CD4-positive, alpha-beta T cell treated with Interleukin-6 at 100 ng/mL for 8 hours (primary cell): ENCODE measurements at places on chromosomes 1 and 21.
A peak's percentile ranks its signal among the peaks of the same experiment; 100 is the strongest.

DNA sequence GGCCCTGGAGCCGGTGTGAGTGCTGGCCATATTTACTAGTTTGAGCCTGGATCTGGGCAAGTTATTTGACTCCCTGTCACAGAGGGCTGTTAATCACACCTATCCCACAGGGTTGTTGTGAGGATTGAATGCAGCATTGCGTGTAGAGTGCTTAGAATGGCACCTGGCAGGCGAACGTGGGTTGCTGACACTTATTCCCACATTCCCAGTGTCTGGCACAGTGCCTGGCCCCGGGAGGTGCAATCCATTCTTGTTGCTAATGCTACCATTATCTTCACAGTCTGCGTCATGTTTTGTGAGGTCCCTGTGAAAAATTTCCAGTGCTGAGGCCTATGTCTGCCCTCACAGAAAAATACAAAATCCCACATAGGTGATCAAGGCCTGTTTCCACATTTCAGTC, 66.1 kb downstream of the CD2 start:
- no peak for DNase-seq

GRCh38 chr1:157595356-157595755, 2.5 kb downstream of the FCRL4 start:
- no peak for DNase-seq

- no peak for DNase-seq
Observed at GRCh38 chr1:77399250-77400086, 117.6 kb downstream of the AK5 start.

GRCh38 chr21:45979141-45979631, 2.4 kb upstream of the COL6A1 start:
- DNase-seq, result no peak

DNA sequence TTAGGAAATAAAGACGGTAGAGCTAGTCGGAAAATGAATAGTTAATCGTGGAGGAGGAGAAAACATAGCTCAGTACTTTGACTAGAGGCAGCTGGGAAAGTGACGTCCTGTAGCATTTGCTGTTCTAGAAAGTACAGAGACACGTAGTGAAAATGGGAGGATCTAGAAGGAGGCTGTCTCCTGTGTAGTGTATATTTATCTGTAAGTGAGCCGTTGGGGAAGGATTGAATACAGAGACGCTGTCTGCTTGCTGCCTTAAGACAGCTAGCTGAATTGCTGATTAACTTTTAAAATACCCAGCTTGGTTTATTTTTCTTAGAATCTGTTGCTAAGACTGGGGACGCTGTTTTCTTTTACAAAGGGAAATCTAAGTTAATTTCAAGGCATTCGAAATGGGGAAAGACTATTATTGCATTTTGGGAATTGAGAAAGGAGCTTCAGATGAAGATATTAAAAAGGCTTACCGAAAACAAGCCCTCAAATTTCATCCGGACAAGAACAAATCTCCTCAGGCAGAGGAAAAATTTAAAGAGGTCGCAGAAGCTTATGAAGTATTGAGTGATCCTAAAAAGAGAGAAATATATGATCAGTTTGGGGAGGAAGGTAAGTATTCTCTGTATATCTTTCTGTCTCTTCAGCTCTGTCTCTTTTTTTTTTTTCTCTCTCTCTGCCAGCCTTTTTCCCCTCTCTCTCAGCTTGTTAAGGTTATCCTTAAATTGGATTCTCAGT, at the start of gene DNAJB4:
Gene DNAJB4, plus strand, starts transcription at position 221 of the 729 bp plus-strand sequence. Its CDS starts 172 bp downstream, at position 393.
- DNase-seq, result peak; percentile 83

GRCh38 chr1:1924386-1924785, 5.3 kb upstream of the TMEM52 start:
- DNase-seq, result no peak

- no peak for DNase-seq
Observed at GRCh38 chr1:1915911-1916840, 1.1 kb downstream of the CALML6 start.

DNA sequence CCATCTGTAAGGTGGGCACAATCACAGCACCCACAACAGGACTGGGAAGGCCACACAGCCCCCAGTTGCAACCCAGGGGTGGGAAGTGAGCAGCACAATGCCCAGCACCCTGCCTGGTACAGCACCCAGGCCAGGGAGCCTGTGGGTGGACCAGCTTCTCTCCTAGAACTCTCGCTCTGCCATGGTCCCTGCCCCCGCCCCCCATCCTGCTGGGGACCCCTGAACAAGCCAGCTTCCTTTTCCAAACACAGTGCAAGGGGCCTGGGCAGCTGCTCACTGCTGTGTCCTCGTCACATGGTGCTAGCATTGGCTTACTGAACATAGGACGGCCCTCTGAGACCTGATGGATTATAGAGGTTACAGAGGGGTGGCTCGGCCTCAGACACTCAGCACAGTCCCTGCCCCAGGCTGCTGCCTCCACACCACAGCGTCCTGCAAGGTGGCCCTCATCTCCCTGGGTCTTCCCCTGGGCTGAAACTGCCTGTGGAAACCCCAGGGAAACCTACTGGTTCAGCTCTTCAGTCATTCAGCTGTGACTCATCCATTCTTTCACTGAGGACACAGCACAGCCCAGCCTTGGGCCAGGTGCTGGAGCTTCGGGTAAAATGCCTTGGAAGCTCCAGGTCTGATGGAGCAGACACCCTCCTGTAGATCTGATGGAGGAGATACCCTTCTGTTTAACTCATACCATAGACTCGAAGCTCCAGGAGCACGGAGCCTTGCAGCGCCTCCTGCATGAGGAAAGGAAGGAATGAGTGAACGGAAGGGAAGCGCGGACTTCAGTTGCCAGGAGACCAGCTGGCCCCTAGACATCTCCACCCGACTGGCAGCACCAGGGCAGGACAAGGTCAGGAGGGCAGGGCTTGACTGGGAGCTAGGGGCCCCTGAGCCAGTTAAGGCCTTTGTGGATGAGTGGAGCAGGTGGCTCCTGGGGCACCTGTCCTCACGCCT, 8.1 kb upstream of the PRDM16 start:
- DNase-seq, result no peak

- no peak for DNase-seq
Observed at GRCh38 chr1:79760531-79760930, 754.0 kb upstream of the ADGRL4 start.

- no peak for DNase-seq
Observed at GRCh38 chr1:160748878-160749269, 9.8 kb downstream of the SLAMF7 start.

- DNase-seq, result no peak
Observed at GRCh38 chr1:107183011-107183410, 42.2 kb downstream of the NTNG1 start.

DNA sequence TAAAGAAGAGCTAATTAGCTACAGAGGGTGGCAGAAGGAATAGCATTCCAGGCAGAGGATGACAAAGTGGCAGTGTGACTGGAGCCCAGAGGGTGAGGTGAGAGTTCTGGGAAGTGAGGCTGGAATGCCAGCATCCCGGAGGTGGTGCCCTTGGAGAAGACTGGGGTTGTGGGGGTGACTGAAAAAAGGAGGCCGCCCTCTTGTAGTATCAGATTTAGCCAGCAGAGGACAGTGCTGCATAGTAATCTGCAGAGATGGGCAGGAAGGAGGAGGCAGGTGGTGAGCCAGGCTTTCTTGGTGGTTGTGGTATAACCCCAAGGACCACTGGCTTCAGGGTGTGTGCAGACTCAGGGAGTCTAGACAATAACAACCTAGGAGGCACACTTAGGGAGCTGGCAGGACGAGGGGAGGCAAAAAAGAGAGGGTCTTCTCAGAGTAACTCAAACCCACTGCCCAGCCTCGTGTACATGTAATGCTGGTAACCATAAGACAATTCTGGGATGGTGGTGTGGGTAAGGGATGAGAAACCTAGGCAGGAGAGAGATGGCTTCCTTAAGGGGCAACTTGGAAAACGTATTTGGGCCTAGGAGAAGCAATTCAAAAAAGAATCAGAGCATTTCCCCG, 30.5 kb downstream of the MROH7 start:
- peak; percentile 59 for DNase-seq

DNA sequence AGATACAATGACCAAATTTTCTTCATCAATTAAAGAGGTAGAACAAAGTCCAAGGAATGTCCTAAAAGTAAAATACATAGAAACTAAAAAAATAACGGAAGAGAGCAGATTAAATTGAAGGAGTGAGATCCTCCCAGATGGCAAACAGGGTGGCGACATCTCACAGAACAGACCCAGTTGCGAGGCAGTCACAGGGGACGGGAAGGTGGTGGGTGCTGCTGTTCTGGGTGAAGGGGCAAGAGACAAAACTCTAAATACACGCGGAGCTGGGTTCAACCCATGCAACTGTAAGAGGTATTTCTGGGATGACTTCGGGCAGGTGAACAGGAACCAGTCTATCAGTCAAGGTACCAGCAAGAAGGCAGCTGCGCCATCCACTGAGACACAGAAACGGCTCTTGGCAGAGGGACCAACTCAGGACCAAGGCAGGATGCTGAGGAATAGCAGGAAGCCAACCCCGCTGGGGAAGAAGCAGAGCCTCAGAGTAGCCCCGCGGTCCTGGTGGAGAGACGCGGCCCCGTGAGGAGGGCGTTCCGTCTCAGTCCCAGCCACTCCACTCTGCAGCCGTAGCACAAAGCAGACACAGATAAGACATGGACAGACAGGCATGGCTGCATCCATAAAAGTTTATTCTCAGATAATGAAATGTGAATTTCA, 32.2 kb downstream of the WDR4 start:
- DNase-seq, result no peak

DNA sequence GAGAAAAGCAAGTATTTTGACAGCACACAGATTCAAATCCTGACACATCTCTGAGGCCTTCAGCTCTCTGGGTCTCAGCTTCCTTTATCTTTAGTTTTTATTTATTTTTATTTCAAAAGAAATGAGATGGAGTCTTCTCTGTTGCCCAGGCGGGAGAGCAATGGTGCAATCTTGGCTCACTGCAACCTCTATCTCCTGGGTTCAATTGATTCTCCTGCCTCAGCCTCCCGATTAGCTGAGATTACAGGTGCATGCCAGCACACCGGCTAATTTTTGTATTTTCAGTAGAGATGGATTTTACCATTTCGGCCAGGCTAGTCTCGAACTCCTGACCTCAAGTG, 19.1 kb upstream of the ATP2B4 start:
- DNase-seq, result no peak

DNA sequence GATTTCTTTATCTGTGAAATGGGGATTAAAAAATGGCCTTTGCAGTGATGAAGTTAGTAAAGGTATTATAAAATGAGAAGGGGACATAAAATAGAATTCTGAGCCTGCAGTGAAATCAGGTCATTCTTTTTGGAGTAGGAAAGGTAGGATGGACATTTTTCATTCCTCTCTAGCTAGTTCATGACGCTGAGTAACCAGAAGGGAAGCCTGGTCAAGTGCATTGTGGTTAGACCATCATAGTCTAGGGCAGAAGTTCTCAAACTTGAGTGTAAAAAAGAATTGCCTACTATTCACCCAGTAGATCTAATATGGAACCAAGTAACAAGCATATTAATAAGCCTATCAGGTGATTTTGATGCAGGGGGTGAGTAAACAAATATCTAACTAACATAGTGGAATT, 50.8 kb downstream of the TGFB2 start:
- DNase-seq, result no peak

GRCh38 chr1:81799939-81800694, 617 bp upstream of the ADGRL2 start:
- no peak for DNase-seq

- no peak for DNase-seq
Observed at GRCh38 chr1:157781048-157781447, 4.1 kb upstream of the FCRL2 start.

DNA sequence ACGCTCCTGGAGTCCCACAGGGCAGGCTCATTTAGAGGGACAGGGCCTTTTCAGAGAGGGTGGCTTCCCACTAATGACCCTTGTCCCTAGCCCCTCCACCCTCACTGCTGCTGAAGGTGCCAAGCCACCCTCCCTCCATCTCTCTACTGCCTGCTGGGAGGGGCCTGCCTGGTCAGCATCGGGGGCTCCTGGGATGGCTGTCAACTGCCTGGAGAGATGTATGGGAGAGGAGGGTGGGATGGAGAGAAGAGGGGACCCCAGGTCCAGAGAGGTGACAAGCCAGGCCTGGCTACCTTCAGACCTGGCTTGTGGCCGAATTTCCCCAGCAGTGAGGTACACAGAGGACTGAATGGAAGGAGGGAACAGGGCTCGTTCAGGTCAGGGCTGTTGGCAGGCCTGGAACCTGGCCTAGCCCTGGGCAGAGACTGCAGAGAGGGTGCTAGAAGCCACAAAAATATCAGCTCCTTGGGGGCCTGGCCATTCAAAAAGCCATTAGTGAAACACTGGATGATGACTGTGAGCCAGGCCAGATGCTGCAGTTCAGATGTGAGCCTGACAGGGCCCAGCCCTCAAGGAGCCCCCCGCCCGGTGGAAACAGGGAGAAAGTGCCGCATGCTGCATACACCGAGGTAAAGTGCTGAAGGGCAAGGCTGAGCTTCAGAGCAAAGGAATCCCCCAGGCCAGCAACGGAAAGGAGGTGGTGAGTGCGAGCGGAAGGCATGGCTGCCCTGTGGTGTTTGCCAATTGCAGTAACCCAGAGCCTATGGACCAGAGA, 20.0 kb downstream of the MMEL1 start:
- no peak for DNase-seq

GRCh38 chr1:89688607-89689006, 55.7 kb downstream of the LRRC8C start:
- DNase-seq, result no peak

GRCh38 chr1:97340951-97341350, 579.9 kb downstream of the DPYD start:
- DNase-seq, result no peak

DNA sequence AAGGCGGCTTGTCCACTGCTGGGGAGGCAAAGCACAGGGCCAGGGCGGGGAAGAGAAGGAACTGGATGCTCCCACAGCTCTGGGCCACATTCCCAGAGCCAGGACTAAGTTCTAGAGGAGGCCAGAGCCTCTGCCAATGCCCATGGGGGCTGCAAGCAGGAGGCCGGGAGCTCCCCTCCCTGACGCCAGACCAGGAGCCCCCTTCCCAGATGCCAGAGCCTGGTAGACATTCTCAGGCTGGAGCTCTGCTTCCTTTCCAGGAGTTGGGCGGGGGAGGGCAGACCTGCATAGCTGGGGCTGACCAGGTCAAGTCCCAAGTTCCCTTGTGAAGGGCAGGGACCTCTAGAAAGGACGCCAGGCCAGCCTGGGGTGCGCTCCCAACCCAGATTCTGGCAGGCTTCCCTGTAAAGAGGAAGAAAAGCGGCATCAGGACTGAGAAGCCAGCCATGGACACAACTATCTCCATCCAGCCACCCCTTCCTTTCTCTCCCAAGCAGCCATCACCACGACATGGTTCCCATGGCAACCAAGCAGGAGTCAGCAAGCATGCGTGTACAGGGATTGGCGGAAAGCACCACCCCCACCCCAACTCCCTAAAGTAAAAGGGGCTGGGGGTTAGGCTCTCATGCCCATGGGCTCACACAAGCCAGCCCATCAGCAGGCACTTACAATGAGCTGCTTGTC, 13.4 kb downstream of the KIF21B start:
- no peak for DNase-seq

DNA sequence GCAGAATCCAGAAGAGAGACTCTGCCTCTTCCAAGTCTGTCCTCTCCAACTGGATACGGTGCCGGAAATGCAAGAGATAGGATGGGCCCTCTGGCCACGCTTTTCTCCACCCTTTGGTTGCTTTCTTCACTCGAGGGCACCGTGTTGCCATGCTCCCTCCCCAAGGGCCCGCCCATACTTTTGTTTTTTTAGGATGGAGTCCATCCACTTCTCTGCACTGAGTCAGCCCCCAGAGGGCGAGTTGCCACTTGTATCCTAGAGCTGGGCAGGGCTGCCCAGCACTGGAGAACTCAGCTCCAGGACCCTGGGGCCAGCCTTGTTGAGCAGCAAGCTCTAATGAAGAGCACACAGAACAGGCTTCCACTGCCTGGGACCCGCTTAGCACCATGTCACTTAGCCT, 25.5 kb downstream of the IFNGR2 start:
- DNase-seq, result no peak
